NCI-H1092 treated with DMSO at 0.1 percent for 48 hours (cell line): ENCODE measurements at places on chromosomes 12 and 14.
A peak's percentile ranks its signal among the peaks of the same experiment; 100 is the strongest.

DNA sequence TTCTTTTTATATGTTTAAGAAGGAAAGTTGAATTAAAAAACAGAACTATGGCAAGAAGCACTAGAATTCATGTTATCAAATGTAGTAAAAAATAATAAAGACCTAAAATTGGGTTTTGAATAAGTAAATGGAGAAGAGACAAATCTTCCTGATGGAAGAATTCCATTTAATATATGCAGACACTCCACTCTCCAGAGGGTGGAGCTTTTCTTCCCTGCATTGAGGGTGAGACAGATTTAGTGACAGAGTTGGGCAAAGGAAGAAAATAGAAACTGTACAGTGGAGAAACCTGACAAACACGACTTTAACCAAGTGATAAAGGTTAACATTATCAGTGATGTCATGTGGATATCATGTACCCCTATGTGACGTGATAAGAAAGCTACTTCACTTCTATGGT, 217.6 kb downstream of the PRKD1 start:
- DNase-seq = no peak

GRCh38 chr14:36021030-36021422, 155.5 kb downstream of the PTCSC3 start:
- no peak for DNase-seq

DNA sequence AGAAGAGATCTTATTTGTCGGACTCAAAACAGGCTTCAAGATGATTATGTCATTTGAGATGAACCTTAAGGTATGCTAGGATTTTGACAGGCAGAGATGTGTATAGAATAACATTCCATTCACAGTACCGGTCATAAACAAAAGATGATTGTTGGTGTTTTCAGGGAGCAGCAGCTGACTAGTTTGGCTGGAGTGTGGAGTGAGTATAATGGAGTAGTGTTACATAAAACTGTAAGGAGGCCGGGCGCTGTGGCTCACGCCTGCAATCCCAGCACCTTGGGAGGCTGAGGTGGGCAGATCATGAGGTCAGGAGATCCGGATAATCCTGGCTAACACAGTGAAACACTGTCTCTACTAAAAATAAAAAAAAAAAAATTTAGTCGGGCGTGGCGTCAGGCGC, 23.9 kb downstream of the SERPINA10 start:
- DNase-seq = no peak

- DNase-seq = no peak
Measured at GRCh38 chr12:85278598-85279448, 1.2 kb upstream of the ALX1 start.

GRCh38 chr12:96872961-96873360, 34.1 kb upstream of the NEDD1 start:
- DNase-seq = no peak

- DNase-seq = no peak
Measured at GRCh38 chr14:77926942-77927341, 127.0 kb downstream of the ADCK1 start.

GRCh38 chr12:59075968-59076490, 155.7 kb upstream of the LRIG3 start:
- DNase-seq = no peak

- no peak for DNase-seq
Measured at GRCh38 chr12:95402096-95402495, 71.9 kb upstream of the METAP2 start.

DNA sequence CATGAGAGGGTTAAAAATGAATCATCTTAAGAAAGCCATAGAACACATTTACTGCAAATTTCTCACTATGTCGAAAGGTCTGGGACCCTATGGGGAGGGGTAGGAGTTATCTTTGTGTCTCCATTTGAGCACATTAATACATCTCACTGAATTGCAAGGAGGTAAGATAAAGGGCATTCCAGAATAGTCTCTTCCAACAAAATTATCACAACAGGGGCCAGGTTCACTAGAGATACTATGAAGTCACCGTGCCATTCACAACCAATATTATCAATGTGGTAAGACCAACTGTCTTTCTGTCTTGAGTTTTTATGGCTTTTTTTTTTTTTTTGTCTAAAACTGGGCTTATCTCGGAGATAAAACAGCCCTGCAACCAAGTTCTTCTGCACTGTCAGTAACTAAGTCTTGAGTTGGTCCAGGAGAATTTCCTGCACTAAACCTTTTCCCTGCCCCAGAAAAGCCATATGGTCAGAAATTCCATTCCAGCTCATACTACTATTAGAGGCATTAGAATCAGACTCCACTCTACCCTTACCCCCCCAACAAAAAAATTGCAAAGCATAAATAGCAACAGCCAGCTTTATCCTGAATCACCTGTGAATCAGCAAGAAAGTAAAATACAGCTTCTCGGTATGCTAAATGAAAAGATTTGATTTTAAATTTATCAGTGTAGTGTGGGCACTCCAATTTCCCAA, 79.7 kb downstream of the PTPRR start:
- no peak for DNase-seq

DNA sequence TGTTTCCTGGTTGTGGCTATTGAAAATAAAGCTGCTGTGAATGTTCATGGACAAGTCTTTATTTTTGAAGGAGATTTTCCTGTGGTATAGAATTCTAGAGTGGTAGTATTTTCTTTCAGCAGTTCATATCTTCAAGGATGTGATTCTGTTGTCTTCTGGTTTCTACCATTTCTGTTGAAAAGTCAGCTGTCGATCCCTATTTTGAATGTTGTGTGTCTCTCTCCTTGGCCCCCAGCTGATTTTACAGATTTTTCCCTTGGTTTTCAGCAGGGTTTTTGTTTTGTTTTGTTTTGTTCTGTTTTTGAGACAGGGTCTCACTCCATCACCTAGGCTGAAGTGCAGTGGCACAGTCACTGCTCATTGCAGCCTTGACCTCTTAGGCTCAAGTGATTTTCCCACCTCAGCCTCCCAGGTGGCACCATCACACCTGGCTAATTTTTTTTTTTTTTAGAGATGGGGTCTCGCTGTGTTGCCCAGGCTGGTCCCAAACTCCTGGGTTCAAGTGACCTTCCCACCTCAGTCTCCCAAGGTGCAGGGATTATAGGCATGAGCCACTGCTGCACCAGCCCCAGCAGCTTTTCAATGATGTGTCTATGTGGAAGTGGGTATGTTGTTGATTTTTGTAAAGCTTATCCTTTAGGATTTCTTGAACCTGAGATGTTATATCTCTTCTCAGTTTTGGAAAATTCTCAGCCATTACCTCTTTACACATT, 28.1 kb downstream of the CFAP251 start:
- DNase-seq = no peak

DNA sequence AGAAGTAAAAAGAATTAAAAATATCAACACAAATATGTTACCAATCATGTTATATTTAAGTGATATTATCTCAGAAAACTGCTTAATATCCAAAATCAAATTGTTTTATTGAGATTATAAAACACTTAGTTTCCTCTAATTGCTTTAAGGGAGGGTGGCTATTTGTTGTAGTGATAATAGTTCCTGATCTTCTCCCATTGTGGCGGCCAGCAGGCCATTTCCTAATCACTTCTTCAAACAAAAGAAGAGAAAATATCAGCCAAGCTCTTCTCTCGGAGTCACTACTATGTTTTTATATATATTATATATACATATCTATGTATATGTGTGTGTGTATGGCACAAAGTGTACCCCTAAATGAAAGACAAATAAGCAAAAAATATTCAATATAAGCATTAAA, 31.5 kb downstream of the ERO1A start:
- no peak for DNase-seq

DNA sequence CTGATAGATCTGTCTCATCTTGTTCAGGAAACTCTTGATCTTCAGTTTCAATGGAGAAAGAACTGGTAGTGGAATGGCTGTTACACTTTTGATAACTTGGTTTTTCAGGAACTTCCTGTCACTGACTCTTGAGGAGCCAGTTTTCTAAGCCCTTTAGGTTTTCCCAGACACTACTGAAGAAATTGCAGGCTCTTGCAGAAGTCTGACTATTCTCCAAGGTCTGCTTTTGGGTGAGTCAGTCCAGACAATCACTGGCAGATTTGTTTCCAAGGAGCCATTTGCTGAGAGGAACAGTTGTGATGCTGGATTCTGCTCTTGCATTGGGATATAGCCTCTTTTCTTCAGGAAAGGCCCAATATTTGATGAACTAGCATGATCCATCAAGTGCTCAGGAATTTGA, 468.0 kb downstream of the FUT8 start:
- DNase-seq = no peak

DNA sequence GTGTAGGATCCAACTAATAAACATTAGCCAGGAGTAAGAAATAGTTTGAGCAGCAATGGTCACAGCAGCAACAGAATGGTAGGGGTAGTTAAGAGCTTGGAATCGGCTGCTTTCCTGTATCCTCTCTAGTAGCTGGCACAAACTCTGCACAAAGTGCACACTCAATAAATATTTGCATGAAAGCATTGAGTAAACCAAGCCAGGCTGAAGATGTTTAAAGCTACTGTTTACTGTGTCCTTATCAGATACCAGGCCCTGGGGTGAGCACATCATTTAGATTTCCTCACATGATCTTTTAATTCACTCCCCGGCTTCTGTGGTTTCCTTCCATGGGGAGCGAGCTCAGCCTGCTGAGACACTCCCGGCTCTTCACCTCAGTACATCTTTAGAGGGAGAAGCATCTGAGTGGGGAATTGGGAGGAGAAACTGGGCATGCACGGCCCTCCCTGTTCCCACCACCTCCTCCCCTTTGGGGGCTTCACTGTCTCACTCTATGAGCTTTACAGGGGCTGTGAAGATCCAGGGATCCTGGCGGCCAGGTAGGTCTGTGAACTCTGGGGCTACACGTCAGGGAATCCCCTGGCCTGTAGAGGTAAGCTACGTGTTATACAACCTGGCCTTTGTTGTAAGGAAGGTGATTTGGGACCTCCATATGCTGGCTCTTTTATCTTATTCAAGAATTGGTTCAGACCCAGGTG, 107.2 kb upstream of the VASH1 start:
- DNase-seq = no peak

- no peak for DNase-seq
Measured at GRCh38 chr14:50521912-50522341, 10.4 kb downstream of the MAP4K5 start.

DNA sequence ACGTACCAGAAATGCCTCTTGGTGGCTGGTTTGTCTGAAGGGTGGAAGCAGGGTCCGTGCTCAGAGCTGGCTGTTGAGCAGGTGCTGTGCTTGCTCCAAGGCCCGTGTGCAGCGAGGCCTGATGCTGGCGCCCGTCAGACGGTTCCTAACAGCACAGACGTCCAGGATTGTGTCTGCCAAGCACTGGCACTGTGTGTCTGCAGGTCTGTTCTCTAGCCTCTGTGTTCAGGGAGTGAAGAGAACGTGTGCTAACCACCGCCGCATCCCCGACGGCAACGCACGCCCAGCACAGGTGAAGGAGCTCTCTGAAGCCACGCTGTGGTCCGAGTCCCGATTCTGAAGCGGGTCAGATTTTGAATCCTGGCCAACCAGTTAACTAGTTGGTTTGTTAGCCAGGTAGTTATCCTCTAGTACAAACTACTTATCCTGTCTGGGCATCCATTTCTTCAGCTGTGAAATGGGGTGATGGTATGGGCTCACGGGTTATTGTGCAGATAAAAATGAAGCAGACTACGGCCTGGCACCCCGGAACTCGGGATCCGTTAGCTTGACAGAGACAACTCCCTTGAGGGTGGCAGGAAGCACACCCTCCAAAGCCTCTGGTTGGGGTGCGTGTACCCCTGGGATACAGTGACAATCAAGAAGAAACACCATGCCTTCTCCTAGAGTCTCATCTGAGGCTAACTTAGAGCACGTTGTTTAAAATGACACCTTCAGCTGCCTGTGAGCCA, 18.6 kb upstream of the TDRD9 start:
- DNase-seq = no peak

DNA sequence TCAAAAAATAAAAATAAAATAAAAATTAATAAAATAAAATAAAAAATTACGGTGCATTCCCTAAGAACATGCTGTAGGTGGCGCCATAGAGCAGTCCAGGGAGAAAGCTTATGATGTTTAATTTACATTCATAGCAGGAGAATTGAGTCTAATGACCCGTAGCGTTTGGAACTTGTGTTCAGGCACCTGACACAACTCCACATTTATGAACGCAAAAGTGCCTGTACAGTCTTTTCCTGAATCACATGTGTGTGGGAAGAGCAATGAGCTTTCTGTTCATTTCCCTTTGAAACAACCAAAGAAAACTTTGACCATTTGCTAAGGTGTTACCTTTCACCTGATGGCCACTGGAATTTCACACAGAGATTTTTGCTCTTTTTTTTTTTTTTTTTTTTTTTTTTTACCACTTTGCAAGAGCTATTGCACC, 60.6 kb upstream of the KCNA1 start:
- peak; percentile 9 for DNase-seq

GRCh38 chr14:74578479-74578878, 33.6 kb downstream of the LTBP2 start:
- no peak for DNase-seq

- no peak for DNase-seq
Measured at GRCh38 chr12:121196902-121197301, 13.0 kb upstream of the P2RX4 start.

DNA sequence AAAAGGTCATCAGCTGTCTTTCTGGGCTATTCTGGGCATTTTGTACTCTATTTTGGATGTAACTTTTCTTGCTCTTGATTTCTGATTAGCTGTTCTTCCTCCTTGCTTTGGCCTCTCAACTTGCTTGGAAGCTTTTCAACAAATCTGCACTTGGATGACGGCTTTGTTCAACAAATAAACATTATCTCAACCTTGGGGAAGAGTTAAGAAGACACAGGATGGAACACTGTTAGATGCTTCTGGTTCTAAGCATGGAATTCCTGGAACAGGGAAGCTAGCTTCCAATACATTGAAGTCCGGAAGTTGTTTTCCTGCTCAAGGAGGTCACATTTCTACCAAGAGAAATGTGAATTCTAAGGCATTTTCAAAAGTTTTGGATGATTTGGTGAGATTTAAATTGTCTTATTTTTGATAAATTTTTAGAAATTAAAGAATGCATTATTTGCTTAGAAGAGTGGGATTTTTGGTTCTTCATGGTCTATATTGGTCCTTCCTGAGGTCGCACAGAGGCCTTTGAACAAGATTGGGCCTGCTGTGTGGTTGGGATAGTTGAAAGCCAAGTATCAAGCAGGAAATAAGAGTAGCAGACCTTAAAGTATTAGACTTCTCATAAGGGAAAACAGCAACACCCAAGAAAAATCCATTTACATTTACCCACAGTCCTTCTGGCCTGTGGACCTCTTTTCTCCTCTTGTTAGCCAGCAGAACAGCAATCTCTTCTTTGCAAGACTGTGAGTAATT, 59.2 kb downstream of the PPFIBP1 start:
- no peak for DNase-seq

DNA sequence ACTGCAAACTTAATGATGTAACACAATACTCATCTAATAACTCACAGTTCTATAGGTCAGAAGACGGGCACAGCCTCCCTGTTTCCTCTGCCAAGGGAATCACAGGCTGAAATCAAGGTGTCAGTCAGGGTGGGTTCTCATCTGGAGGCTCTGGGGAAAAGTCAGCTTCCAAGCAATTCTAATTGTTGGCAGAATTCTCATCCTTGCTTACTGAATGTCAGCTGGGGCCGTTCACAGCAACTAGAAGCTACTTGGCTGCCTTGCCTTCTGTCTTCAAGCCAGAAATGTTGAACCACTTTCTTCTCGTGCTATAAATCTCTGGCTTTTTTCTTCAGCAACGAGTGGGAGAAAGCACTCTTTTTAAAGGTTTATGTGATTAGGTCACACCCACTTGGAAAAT, 80.1 kb upstream of the PDZRN4 start:
- no peak for DNase-seq
